ENCODE measurements at places on chromosomes 3 and 15.

DNA sequence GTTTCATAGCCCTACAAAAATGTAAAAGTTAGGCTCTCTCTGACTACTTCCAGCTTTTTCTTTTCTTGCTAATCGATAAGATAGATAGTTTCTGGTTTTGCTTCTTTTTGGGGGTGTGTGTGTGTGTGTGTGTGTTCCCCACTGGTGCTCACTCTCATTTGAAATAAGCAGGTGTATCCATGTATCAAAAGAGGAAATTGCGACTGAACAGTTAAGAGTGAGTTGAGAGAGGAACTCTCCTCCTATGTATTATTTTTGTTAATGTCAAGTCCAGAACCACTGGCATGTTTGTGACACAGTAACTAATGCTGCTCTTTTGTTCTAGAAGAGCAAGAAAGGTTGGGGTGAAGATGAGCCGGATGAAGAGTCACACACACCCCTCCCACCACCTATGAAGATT is 96.7 kb upstream of the UMPS start:
- DNase-seq, result no peak

GRCh38 chr15:50828610-50829206 is 63.2 kb upstream of the SPPL2A start:
- no peak for DNase-seq

DNA sequence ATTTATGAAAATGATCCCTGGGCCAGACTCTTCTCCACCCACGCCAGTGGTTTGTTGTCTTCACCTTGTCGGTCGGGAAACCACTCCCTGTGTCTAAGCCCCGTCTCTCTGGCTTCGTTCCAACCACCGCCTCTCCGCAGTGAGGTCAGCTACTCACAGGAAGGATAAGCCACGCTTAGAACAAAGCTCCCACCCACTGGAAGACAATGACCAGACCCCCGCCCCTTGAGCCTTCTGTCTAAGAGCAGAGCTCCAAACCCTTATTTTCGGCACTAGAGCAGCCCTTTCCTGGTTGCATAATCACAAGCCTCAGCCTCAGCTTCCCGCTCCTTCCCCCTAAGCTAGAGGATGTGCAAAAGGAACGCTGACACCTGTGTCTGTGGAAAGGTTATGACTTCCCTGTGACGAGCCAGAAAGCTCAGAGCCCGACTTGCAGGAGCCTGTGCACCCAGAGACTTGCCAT is 114.9 kb upstream of the MEF2A start:
- no peak for DNase-seq

DNA sequence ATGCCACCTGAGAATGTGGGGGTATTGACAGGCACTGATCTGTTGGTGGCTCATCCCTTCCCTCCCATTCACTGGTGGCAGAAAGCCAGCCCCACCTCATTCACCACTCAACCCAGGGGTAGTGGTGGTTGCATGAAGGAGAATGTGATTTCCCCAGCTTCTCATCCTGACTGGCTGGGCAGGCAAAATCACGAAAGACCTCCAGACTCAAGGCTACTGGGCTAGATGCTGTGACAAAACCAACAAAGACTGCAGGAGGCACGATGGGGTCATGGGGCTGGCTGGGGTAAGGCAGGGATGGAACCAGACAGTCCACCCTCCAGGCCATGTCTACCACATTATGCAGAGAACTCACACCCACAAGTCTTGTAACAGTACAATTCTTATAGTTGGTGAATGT is 33.9 kb downstream of the FSTL1 start:
- no peak for DNase-seq

DNA sequence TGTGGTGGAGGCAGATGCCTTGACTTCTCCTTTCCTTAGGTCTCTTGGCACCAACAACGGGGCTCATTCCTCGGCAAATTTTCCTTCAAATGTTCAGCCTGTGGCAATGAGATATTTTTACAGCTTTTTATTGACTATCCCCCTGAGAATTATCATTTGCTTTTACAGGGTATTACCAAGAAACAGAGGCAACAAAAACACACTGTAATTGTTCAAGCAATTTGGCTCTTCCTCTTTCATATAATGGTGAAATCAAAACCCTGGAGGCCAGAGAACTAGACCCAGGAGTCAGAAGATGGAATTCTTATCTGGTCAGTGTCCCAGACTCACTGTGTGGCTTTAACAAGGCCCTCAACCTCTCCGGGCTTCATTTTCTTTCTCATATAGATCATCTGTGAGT is 40.1 kb downstream of the TRIM42 start:
- no peak for DNase-seq

DNA sequence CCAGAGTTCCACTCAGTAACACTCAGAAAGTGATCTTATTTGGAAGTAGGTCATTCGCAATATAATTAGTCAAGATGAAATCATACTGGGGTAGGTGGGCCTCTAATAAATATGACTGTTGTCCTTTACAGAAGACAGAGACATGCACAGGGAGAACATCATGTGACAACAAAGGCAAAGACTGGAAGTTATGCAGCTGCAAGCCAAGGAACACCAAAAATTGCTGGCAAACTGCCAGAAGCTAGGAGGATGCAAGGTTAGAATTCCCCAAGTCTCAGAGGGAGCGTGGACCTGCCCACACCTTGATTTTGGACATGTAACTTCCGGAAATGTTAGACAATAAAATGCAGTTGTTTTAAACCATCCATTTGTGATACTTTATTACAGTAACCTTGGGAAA is 471.5 kb upstream of the AGTR1 start:
- no peak for DNase-seq

- no peak for DNase-seq
These were observed 115.0 kb downstream of the RAP2B start for GRCh38 chr3:153277029-153277428.

GRCh38 chr3:83926291-83926690 is 1032.5 kb upstream of the CADM2 start:
- DNase-seq, result no peak

DNA sequence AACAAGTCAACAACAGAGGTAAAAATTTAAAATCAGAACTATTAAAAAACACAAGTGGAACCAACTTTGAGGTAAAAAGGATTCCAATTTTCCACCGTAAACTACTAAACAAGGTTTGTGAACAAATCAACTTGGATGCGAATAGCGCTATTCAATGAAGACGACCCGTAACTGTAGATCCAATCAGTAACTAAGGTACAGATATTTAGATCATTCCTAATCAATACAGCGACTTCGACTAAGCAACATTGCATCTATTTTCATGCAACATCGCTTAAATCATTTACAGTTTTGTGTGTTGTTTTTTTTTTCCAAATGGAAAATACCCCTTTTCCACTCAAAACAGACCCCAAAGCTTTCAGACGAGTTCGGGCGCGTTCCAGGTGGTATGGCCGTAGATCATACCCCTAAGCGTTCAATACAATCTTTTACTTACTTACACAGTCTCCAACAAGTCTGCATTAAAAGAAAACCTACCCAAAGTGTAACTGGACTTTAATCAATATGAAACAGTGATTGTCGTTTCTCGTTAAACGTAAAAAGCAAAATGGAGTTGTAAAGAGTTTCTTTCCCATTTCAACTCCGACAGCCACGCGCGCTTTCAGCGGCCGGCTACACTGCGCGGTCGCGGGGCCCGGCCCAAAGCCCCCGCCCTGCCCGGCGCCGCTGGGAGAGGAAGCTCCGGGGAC is 786 bp downstream of the RHOA start:
- DNase-seq, result no peak

DNA sequence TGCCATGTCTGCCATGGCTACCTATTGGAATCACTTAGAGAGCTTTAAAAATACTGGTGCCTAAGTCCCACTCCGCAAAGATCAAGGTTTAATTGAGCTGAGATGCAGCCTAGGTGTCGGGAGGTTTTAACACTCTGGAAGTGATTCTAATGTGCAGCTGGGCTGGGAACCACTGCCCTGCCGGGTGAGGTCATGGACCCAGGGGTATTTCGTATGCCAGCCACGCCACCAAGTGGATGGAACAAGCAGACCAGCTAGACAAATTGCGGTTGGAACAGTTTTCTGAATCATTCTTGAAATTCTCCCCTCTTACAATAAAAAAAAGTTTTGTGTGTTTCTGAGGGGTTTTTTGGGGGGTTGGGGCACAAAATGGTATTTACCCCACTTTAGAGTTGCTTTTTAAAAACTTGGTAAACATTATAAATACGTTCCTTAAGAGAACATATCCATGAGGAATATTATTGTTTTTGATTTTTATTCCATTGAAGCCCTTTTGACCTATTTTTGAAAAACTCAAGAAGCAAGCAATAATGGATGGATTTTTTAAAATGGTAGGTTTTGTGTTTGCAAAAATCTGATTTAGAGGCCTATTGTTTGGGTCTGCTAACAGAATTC is 66.2 kb upstream of the CSTA start:
- peak; percentile 71 for DNase-seq

GRCh38 chr15:47997195-47998080 is 123.4 kb upstream of the SLC24A5 start:
- no peak for DNase-seq

- DNase-seq, result no peak
These were observed 372.8 kb upstream of the TBL1XR1 start for GRCh38 chr3:177569875-177570657.

DNA sequence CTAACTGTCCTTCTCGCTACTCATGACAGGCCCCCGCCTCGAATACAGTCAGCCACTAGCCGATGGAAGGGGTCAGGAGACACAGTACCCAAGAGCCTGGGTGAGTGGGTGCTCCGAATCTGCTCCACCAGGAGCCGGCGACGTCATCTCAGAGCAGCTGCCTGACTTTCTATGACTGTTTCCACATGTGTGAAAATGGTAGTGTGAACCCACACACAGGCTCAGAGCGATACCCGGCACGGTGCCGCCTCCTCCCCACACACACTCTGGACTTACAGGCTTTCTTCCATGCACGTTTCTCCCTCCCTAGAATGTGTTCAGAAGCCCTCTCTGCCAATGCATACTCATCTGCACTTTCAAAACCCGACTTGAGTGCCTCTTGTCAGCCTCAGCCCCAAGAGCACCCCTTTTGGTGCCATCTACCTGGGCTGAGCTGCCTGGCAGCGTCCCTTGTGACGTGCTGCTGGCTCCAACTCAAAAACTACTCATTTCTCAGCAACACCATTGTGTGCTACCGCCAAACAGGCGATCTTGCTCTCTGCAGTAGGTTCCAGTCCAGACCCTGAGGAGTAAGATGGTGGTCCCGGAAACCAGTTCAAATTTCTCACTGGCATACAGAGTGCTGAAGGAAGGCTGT is 29.7 kb downstream of the VGLL4 start:
- DNase-seq, result no peak

DNA sequence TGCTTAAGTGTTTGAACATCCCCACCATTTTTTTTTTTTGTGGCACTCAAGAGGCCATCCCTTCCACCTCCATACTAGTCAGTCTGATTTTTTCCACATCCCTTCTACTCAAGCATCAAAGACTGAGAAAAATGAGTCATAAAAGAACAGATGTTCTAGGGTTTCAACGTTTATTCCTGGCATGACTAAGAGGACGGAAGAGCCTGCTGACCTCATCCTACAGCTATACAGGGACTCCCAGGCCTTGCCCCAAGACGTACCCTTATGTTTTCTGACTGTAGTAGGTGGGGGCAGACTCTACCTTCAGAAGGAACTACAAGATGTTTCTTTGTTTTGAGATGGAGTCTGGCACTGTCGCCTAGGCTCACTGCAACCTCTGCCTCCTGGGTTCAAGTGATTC is 3.3 kb upstream of the ITPKA start:
- no peak for DNase-seq

DNA sequence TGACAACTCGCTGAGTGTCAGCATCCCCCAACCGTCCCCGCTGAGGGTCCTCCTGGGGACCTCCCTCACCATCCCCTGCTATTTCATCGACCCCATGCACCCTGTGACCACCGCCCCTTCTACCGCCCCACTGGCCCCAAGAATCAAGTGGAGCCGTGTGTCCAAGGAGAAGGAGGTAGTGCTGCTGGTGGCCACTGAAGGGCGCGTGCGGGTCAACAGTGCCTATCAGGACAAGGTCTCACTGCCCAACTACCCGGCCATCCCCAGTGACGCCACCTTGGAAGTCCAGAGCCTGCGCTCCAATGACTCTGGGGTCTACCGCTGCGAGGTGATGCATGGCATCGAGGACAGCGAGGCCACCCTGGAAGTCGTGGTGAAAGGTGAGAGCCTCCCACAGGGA is 35.4 kb downstream of the ACAN start:
- DNase-seq, result peak; percentile 29

- DNase-seq, result no peak
These were observed 245.1 kb upstream of the NAALADL2 start for GRCh38 chr3:174614036-174614435.

GRCh38 chr3:16338999-16339398 is 74.0 kb downstream of the OXNAD1 start:
- DNase-seq, result no peak

GRCh38 chr3:129599607-129600006 is 6.9 kb downstream of the PLXND1 start:
- peak; percentile 56 for DNase-seq

- DNase-seq, result no peak
These were observed 212.3 kb downstream of the RPLP1 start for GRCh38 chr15:69664572-69665571.

DNA sequence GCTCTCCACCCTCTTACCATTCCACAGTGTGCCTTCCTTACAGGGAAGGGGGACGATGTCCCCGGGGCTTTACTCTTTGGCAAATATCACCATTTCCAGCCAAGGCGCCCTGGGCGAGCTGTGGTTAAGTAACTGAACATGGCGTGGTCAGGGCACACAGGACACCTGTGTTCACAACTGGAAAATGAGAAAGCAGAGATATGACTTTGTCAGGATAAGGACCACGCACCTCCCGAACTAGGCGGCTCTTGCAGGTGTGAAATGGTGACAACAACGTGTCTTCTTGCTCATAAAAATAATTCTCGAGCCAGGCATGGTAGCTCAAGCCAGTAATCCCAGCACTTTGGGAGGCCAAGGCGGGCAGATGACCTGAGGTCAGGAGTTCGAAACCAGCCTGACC is 154.8 kb downstream of the LRRC28 start:
- no peak for DNase-seq

DNA sequence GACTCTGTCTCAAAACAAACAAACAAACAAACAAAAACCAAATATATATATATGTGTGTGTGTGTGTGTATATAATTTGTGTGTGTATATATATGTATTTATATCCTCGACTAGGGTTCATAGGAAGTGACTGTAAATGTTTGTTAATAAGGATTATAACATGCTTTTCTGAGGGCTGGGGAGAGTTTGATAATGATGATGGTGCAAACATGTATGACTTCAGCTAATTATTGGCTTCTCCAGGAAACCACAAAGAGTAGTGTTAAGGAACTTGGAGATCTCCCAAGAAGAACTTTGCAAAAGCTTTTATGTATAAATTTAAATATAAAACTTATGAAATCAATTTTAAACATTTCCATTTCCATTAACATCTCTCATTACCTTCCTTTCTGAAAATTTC is 3.9 kb upstream of the OPA1 start:
- DNase-seq, result no peak

DNA sequence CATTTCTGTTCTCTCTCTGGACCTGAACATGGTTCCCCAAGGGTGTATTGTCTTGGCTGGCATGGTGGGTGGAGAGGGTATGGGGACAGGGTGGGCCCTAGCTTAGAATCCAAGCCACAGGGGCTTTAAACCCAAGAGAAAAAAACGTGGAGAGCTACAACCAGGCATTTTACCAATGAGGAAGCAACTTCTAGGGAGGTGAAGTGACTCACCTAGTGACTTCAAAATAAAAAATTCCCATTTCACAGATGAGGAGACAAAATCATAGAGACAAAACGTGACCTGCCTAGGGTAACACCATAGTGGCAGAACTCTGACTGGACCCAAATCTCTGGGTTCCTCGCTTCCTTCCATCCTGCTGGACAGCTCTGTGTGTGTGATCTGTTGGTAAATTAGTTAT is 216.8 kb downstream of the RPLP1 start:
- DNase-seq, result no peak

- DNase-seq, result no peak
These were observed 6.0 kb downstream of the KLF13 start for GRCh38 chr15:31332681-31333071.
